Right atrium auricular region (tissue), 2 donors: ENCODE measurements at places on chromosomes 4 and X. TPM values are rescaled to one million over a fixed set of nuclear protein-coding genes. Genes with fewer than 3 reads are reported as not detected.

GRCh38 chr4:185717377-185717741 lies 94.6 kb downstream of the SORBS2 start:
- H3K27me3 ChIP-seq = no peaks in the 10 kb centered on the region
- no peak for DNase-seq
- peak overlapping the region; percentile 67 for H3K27ac ChIP-seq
- no peak overlapping the region for H3K4me3 ChIP-seq
- H3K4me1 ChIP-seq = peaks cover 62% of the 10 kb centered on the region

- H3K4me1 ChIP-seq = no peaks in the 10 kb centered on the region
- no peak for DNase-seq
Measured at GRCh38 chr4:8171266-8171665, 12.7 kb upstream of the ABLIM2 start.

DNA sequence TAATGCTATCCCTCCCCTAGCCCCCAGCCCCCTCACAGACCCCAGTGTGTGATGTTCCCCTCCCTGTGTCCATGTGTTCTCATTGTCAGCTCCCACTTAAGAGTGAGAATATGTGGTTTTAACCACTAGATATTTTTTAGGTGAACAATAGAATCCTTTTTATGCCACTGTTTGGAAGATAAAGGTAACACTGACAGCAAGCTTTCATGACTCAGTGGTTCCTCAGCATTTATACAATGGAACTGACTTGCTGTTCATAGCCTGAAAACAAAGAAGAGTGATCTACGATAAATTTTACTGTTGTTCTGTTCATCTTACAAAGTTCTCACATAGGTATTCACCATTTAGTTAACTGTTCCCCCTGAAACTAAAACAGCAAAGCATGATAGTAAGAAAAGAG lies 147.8 kb downstream of the ARHGAP10 start:
- peaks cover 39% of the 10 kb centered on the region for H3K36me3 ChIP-seq
- no peak overlapping the region for H3K27ac ChIP-seq
- no peaks in the 10 kb centered on the region for H3K27me3 ChIP-seq

GRCh38 chrX:47226531-47227333 lies 6.1 kb upstream of the USP11 start:
- H3K4me1 ChIP-seq = no peaks in the 10 kb centered on the region
- no peaks in the 10 kb centered on the region for H3K27me3 ChIP-seq
- H3K36me3 ChIP-seq = peaks cover 60% of the 10 kb centered on the region
- no peak for DNase-seq

GRCh38 chr4:28436191-28437080 lies 1575.8 kb downstream of the STIM2 start:
- H3K4me3 ChIP-seq = no peak overlapping the region
- DNase-seq = no peak
- H3K4me1 ChIP-seq = no peaks in the 10 kb centered on the region
- H3K27me3 ChIP-seq = no peaks in the 10 kb centered on the region
- no peak overlapping the region for H3K27ac ChIP-seq
- H3K36me3 ChIP-seq = no peaks in the 10 kb centered on the region

DNA sequence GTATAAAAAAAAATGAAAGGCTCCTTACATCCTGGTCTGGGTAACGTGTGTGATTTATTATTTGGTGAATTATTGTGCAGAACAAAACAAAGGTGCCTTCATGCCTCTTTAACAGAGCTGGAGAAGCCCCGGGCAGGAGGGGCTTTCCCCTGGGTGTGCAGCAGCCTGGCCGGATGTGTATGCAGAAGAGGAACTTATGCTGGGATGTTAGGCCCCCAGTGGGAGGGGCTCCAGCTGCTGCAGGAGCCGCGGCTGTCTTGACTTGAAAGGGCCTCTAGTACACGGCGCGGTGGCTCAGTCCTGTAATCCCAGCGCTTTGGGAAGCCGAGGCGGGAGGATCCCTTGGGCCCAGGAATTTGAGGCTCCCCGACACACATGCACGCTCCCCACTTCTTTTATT lies 16.0 kb downstream of the CCNQ start:
- H3K4me1 ChIP-seq = no peaks in the 10 kb centered on the region
- H3K36me3 ChIP-seq = peaks cover 8% of the 10 kb centered on the region
- no peak overlapping the region for H3K27ac ChIP-seq
- DNase-seq = no peak
- H3K4me3 ChIP-seq = no peak overlapping the region

DNA sequence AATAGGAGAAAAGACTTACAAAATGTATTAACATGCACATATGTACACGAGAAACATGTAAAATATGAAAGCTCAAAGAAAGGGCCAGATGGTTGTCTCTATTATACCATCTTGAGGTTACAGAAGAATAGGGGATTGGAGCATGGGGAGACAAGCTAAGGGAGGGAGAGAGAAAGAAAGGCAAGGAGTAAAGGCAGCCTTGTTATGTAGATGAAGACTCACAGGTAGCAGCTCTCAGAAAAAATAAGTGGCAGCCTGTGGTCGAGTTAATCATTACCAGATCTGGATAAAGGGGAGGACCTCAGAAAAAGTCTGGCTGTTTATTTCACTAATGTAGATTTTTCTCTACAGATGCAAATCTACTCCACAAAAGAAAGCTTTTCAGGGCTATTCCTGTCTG lies 26.6 kb upstream of the PPP1R2C start:
- no peaks in the 10 kb centered on the region for H3K36me3 ChIP-seq
- H3K4me1 ChIP-seq = no peaks in the 10 kb centered on the region
- DNase-seq = no peak
- H3K27me3 ChIP-seq = no peaks in the 10 kb centered on the region
- no peak overlapping the region for H3K4me3 ChIP-seq
- no peak overlapping the region for H3K27ac ChIP-seq

DNA sequence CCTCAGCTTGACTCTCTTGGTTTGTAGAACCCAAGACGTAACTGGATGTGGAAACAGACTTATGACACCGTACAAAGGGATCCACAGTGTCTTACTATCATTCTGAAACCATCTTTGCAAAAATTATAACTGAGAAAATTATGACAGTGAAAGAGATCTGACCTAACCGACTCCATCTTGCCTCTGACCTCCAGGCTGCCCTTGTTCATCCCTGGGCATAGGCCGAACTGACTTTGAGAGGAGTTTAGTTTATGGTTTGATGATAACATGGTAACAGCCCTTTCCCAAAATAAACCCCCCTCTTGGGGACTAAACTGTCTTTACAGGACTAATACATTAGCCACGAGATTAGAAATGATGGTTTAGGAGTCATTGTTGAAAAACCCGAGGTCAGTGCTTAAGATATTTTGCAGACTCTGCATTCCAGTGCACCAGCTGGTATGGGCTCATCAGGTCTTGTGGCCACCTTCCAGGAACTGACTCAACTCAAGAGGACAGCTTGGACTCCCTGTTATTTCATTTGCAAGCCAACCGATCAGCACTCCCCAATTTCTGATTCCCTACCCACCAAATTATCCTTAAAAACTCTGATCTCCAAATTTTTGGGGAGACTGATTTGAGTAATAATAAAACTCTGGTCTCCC lies 49.6 kb downstream of the CASP3 start:
- H3K27ac ChIP-seq = no peak overlapping the region
- DNase-seq = no peak
- no peaks in the 10 kb centered on the region for H3K4me1 ChIP-seq
- H3K36me3 ChIP-seq = no peaks in the 10 kb centered on the region
- H3K4me3 ChIP-seq = no peak overlapping the region

DNA sequence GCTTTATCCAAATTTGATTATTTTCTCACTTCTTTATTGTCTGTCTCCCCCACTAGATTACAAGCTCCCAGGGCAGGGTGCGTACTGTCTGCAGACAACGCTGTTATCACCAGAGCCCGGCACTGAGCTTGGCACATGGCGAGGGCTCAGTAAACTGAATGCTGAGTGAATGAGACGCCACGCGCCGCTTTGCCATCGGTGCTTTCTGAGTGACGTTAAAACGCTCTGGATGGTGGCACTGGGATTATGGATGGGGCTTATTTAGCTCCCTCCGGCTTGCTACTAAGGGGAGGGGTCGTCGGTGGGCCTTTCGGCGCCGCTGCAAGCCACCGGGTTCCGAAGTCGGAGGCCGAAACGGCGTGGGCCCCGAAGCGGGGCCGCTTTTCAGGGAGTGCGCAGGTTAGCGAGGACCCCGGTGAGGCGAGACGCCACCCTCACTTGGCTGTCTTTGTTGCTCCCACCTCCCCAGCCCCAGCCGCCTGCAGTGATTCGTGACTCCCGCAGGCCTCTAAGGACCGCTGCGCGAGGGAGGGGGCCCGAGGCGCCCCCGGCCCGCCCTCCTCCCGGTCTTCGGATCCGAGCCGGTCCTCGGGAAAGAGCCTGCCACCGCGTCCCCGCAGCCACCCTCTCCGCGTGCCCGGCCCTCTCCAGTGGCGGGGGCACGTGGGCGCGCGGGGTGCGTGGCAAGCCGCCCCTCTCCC lies 569 bp upstream of the FHL1 start:
- no peaks in the 10 kb centered on the region for H3K27me3 ChIP-seq
- H3K36me3 ChIP-seq = no peaks in the 10 kb centered on the region
- H3K27ac ChIP-seq = peak overlapping the region; percentile 80
- no peak for DNase-seq
- peak overlapping the region; percentile 72 for H3K4me3 ChIP-seq

DNA sequence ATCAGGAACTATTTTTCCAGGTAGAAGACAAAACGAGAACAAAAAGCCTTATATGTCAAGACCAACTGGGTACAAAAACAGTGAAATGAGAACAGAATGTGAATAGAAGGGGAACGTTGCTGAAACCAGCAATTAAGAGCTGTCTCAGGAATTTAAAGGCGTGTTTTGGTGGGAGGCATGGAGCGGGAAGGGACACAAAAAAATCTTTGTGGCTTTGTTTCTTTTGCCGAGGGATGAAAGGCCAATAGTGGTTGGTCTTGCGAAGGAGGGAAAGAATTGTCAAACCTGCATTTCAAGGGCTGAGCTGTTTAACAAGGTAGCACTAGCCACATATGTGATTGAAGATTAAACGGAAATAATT lies 103.8 kb downstream of the USP46 start:
- no peak for DNase-seq
- no peak overlapping the region for H3K4me3 ChIP-seq
- H3K4me1 ChIP-seq = peaks cover 15% of the 10 kb centered on the region
- no peaks in the 10 kb centered on the region for H3K27me3 ChIP-seq

DNA sequence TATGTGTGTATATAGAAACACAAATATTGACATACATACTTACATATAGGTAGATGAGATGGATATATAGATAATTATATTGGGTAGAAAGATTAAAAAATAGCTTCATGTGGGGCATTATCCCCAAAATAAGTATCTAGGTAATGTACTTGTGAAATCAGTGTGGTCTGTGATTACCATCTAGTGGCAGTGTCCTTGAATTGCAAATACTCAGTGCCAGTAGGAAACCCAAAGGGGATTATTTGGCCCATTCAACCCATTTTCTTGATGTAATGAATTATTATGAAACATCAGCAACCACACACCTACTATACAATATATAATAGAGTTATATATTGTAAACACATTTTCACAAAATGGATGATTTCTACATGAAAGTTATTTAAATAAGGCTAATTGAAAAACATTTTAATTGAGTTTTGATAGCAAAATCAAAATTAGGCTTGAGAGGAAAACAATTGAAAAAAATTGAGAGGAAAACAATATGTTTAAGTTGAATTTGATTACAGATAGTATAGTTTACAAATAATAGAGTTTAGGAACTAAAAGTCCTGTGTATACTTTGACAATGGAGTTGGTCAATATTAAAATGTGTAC lies 389.4 kb downstream of the GALNTL6 start:
- no peak overlapping the region for H3K4me3 ChIP-seq
- DNase-seq = no peak
- no peaks in the 10 kb centered on the region for H3K4me1 ChIP-seq
- H3K36me3 ChIP-seq = no peaks in the 10 kb centered on the region
- H3K27me3 ChIP-seq = no peaks in the 10 kb centered on the region

DNA sequence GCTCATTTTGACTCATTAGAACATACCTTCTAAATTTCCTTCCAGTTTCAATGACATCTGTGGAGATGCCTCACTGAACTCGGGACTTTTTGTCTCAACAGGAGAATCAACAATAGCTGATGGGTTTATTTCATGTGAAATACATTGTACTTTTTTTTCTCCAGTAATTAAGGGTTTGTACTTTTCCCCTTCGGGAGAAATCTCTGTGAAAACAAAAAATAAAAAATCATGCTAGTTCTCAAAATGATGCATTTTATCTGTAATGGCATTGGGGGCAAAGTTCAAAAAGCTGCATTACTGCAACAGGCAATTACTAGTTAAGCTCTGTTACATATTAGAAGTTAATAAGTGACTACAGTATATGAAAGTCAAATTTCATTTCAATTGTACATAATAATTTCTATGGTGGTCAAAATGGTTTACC lies 167.3 kb upstream of the SH3RF1 start:
- DNase-seq = no peak
- H3K4me3 ChIP-seq = no peak overlapping the region
- no peaks in the 10 kb centered on the region for H3K27me3 ChIP-seq

DNA sequence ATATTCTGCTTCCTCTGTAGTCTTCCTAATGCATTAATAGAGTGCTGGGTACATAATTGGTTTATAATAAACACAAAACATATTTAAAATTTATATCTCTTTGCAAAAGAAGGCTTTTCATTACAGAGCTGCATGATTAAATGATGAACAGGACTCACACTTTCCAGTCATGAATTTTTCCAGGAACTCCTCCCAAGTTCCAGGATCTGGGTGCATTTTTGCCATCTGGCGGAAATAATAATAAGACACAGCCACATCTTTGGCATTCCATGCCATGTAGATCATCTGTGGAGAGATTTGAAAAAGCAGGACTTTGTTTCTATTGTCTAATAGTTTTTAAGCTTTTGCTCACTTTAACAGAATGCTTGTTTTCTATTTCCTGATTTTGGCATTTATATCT lies 40.2 kb upstream of the SULT1B1 start:
- no peaks in the 10 kb centered on the region for H3K27me3 ChIP-seq
- H3K36me3 ChIP-seq = no peaks in the 10 kb centered on the region
- H3K4me3 ChIP-seq = no peak overlapping the region
- H3K4me1 ChIP-seq = no peaks in the 10 kb centered on the region

DNA sequence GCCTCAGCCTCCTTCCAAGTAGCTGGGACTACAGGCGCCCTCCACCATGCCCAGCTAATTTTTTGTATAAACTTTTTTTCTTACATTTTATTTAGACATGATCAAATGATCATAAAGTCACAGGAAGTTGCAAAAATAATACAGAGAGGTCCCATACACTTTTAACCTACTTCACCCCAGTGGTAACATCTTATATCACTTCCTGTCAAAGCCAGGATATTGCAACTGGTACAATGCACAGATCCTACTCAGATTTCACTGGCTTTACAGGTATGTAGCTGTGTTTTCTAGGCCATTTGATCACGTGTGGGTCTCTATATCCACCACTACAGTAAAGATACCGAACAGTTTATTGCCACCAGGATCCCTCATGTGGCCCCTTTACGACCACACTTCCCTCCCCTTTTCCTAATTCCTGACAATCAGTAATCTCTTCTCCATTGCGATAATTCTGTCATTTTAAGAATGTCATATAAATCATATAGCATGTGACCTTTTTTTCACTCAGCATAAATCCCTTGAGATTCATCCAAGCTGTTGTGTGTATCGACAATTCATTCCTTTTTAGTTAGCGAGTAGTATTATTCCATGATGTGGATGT lies 18.0 kb downstream of the RPS6KA3 start:
- no peak overlapping the region for H3K4me3 ChIP-seq
- H3K36me3 ChIP-seq = no peaks in the 10 kb centered on the region
- H3K27me3 ChIP-seq = no peaks in the 10 kb centered on the region
- H3K27ac ChIP-seq = no peak overlapping the region

The ARHGAP36 gene
- not detected for total RNA-seq

The RHOXF2 gene
- not detected for total RNA-seq

The OGT gene
- 54.0 TPM for total RNA-seq

The FABP2 gene
- 0.48 TPM for total RNA-seq

The OPHN1 gene
- total RNA-seq = 4.3 TPM

The PCDH10 gene
- 0.94 TPM for total RNA-seq

The MGAT4D gene
- not detected for total RNA-seq
